ENCODE measurements at places on chromosomes 5 and 9.

GRCh38 chr5:137822158-137822764 is 45.4 kb upstream of the MYOT start:
- no peak for DNase-seq

- no peak for DNase-seq
Observed at GRCh38 chr5:8827696-8828095, 718.2 kb downstream of the SEMA5A start.

DNA sequence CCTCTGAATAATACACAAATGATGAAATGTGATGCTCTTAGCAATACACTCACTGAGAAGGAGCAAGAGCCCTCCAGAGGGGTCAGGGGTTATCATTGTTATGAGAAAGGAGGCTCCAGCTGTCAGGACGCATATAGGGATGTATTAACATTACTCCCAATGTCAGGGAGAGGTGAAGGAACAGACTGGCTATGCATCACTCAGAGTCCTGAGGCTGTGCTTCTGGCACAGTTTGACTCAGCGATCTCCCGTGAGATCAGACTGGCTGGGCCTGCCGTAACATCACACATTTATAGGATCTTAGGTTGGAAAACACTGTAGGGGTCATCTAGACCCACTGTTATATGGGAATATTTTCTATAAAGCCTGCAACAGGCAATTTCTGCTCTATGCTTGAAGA is 226.5 kb upstream of the GLRA1 start:
- no peak for DNase-seq

DNA sequence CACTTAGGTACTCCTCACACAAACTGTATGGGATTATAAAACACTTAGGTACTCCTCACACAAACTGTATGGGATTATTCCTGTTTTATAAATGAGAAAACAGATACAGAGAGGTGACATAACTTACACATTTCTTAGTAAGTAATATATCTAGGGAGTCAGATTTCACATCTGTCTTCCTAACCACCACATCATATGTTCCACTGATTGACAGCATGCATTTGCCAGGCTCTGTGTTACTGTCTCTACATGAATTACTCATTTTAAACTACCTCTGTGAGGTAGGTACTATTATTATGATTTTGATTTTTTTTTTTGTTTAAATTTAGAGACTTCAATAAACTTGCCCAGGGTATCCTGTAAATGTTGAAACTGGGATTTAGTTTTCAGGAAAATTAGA is 232.7 kb downstream of the CCDC171 start:
- no peak for DNase-seq

DNA sequence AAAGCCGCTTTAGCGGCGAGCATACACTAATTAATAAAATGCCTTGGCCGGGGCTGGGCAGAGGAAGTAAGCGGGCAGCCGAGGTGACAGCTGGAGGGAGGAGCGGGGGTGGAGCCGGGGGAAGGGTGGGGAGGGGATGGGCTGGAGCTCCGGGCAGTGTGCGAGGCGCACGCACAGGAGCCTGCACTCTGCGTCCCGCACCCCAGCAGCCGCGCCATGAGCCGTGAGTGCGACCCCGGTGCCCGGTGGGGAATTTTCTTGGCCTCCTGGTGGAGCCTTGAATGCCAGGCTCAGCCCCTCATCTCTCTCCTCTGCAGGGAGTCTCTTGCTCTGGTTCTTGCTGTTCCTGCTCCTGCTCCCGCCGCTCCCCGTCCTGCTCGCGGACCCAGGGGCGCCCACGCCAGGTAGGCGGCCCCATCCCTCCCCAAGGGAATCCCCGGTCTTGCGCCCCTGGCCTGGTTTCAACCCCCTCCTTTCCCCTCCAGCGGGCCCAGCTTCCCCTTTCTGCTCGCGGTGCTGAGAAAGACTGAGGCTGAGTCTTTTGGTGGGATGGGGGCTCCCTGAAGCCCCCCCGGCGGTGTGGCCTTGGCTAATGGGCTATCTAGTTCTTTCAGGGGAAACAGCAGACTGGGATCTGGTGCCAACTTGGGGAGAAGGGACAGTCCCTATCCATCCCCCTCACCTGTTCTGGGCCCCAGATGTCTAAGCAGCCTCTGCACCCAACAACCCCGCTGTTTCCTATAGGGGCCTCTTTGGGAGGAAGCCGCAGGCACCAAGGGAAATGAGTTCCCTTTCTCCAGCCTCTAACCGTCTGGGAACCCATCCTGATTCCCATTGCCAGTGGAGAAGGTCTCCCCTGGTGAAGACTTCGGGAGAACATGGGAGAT is at the start of gene PTGS1:
TSS of gene PTGS1 (plus strand) at position 156 of the 887 bp plus-strand sequence. CDS start at position 217, 61 bp downstream.
- no peak for DNase-seq
